ENCODE measurements at places on chromosomes 6 and 20.
A peak's percentile ranks its signal among the peaks of the same experiment; 100 is the strongest.

GRCh38 chr20:50712771-50713656 lies 18.4 kb upstream of the PARD6B start:
- DNase-seq, result no peak

GRCh38 chr20:43766385-43766784 lies 39.6 kb upstream of the GTSF1L start:
- DNase-seq, result no peak

- no peak for DNase-seq
Observed at GRCh38 chr6:153208706-153209105, 77.6 kb upstream of the RGS17 start.

- DNase-seq, result peak; percentile 64
Observed at GRCh38 chr6:140816681-140817080, 1316.0 kb upstream of the GJE1 start.

DNA sequence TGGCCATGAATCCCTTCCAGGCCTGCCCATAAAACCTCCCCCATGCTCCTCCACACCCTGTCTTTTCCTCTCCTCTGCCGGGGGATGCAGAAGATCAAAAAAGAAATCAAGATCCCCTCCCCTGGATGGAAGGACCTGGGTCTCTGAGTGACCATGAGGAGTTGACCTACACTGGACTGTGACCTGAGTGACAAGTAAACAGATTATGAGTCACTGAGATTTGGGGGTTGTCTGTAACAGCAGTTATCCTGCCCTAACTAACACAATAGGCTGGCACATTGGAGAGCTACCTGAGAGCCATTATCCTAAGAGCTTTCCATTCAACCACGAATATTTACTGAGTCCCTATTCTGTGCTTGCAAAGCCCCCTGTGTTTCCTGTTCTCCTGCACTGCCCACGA lies 28.4 kb upstream of the SIRPA start:
- peak; percentile 15 for DNase-seq

DNA sequence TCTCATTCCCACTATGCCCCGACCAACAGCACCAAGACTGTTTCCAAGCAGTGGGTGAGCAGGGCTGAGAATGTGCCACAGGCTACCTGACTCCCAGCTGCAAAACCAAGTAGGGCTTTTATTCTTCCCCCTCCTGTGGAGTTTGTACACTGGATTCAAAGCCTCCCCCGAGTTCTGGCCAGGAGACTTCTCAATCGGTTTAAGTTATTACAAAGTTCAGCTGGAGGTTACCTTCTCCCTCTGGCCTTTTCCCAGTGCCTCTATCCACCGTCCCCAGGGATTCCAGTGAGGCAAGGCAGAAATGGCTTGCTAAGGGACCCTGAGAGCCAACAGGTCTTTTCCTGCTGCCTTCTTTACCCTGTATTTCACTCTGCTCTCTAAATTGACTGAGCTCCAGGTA lies 217.0 kb downstream of the ADGRG6 start:
- DNase-seq, result no peak

DNA sequence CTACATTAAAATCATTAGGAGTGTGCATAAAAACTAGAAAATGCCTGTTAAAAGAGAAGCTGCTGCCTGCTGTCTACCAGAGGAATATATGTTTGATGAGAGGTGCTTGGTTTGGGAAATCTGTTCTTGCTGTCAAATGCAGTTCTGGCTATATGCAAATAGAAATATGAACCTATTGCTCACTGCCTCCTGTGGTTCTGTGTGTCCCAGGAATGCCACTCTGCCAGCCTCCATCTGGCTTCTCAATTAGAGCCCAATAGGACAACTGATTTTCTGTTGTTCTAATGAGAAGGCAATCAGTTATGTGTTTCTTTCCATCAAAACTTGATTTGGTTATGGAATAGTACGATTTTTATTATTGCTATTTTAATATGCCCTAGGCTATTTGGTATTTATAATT lies 759.7 kb downstream of the HDGFL1 start:
- no peak for DNase-seq

DNA sequence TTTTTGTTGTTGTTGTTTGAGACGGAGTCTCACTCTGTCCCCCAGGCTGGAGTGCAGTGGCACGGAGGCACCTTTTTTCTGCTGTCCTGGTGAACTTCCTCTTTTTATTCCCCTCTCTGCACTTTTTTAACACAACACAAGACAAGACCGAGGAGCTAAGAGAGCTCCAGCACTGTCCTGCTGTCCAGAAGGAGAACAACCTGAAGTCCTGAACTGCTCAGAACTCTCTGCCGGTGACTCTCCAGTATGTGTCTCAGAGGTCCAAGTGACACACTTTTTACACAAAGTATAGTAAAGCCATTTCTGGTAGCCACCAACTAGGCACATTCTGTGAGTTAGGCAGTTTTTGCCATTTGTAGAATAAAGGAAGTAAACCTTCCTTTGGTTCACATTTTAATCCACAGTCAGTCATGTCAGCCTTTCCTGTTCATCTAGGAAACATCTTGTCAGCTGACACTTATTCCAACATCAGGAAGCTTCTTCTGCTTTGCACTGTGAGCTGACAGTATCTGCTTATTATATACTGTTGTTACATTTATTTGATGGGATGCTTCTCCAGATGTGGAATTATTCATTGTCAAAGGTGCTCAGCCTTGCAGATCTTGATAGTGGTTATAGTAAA lies 28.1 kb upstream of the TXNDC5 start:
- no peak for DNase-seq

GRCh38 chr6:56771189-56771588 lies 128.5 kb upstream of the DST start:
- no peak for DNase-seq

- DNase-seq, result no peak
Observed at GRCh38 chr6:119957195-119957594, 607.6 kb upstream of the MAN1A1 start.

Data from NCI-H1417 treated with DMSO at 0.1 percent for 48 hours (cell line).